Vagina (tissue), 2 donors: ENCODE measurements at places on chromosomes 1 and 21. TPM values are rescaled to one million over a fixed set of nuclear protein-coding genes. Genes with fewer than 3 reads are reported as not detected.

- no peaks in the 10 kb centered on the region for H3K27me3 ChIP-seq
- peaks cover 17% of the 10 kb centered on the region for H3K4me1 ChIP-seq
- no peak overlapping the region for H3K4me3 ChIP-seq
- no peaks in the 10 kb centered on the region for H3K36me3 ChIP-seq
- no peak for DNase-seq
- H3K27ac ChIP-seq: peak overlapping the region; percentile 35
Observed at GRCh38 chr1:111948209-111949171, 41.0 kb downstream of the KCND3 start.

Gene C21orf91
- total RNA-seq: 8.6 TPM

Gene SPATA46
- not detected for total RNA-seq

DNA sequence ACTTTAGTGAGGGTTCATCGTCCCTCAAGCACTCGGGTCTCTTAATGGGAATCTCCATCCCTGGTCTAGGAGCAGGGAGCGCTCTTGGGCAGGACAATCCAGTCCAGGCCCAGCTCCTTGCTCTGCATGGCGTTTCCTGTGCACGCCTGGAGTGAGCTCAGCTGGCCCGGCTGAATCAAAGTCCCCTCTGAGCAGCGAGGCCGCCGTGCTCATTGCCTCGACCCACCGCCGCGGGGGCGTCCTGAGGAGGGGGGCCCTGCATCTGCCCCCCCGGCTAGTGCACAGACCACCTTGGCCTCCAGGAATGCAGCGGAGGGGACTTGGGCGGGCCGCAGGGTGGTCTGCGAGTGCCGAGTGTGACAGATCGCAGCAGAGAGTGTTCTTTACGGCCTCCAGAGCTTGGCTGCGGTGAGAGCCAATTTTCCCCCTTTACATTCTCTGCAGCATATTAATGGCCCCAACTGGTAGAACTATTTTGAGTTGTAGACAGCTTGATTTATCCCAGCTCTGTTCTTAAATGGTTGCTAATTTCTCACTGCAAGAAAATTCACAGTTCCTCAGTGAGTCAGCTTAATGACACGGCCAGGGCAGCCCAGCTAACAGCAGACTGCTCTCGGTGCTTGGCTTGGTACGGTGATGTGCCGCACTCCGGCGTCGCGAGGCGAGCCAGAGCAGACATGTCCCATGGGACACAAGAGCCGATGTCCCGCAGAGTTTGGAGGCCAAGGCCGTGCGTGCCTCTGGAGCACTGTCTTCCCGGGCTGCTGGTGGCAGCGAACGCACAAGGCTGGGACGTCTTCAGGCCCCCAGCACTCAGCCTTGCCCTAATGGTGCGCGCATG is 39.8 kb downstream of the SNAP47 start:
- no peaks in the 10 kb centered on the region for H3K36me3 ChIP-seq
- H3K27me3 ChIP-seq: no peaks in the 10 kb centered on the region
- no peak overlapping the region for H3K27ac ChIP-seq
- peaks cover 4% of the 10 kb centered on the region for H3K4me1 ChIP-seq
- H3K4me3 ChIP-seq: no peak overlapping the region

GRCh38 chr21:37821092-37821491 is 95.2 kb downstream of the KCNJ6 start:
- H3K27ac ChIP-seq: no peak overlapping the region
- H3K36me3 ChIP-seq: no peaks in the 10 kb centered on the region
- H3K4me3 ChIP-seq: no peak overlapping the region
- H3K27me3 ChIP-seq: no peaks in the 10 kb centered on the region
- no peaks in the 10 kb centered on the region for H3K4me1 ChIP-seq

Gene SPAG17
- 10.1 TPM for total RNA-seq

DNA sequence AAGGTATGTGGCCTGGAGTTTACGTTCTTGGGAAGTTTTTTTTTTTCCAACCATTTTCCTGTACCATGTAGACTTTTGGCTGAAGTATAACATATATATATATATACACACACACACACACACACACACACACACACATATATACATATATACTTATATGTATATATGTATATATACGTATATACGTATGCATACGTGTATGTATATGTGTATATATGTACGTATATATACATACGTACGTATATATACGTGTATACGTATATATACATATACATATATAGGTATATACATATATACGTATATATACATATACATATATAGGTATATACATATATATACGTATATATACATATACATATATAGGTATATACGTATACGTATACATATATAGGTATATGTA is 18.9 kb downstream of the CR1 start:
- DNase-seq: no peak
- H3K27me3 ChIP-seq: no peaks in the 10 kb centered on the region
- H3K4me3 ChIP-seq: no peak overlapping the region

Gene PBX1
- 69.0 TPM for total RNA-seq

GRCh38 chr1:42052072-42052699 is 101.0 kb upstream of the GUCA2B start:
- H3K4me1 ChIP-seq: no peaks in the 10 kb centered on the region
- no peak overlapping the region for H3K4me3 ChIP-seq
- no peak for DNase-seq
- H3K27me3 ChIP-seq: no peaks in the 10 kb centered on the region

Gene CD52
- total RNA-seq: 8.1 TPM

Gene NBPF19
- 29.7 TPM for total RNA-seq

- no peak for DNase-seq
- no peak overlapping the region for H3K4me3 ChIP-seq
- H3K27ac ChIP-seq: no peak overlapping the region
- no peaks in the 10 kb centered on the region for H3K27me3 ChIP-seq
- H3K4me1 ChIP-seq: peaks cover 23% of the 10 kb centered on the region
Observed at GRCh38 chr1:96747565-96747964, 26.0 kb downstream of the PTBP2 start.

Gene PAQR6
- total RNA-seq: 2.0 TPM

Gene GJA9
- total RNA-seq: not detected

DNA sequence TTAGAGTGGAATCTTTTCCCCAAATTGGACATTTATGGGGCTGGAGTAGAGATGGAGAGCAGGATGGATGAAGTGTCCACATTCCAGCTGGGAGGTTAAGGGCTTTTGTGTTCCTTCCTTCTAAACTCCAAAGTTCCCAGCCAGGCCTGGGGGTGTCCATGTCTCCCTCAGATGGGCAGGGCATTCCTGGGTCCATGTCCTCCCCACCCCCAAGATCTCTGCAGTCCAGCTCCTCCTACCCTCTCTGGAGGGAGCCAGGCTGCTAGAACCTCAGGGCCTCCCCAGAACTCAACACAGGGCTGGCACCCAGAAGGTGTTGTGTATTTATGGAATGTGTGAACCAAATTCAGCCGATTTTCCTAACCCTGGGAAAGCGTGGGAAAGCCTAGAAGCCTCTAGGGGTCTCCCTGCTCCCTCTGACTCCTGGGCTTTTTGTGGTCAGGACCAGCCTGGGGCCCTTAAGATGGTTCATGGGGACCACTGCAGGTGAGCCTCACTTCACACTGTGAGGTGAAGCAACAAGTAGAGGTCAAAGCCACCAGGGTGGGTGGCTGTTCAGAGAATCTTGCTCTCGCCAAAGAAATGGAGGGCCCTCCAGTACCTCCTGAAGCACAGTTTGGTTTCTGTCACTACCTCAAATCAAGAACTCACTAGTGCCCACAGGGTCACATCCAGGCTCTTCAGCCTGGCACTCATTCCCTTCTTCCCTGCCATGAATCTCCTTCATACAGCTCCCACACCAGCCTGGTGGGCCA is 54.8 kb downstream of the GLIS1 start:
- peaks cover 27% of the 10 kb centered on the region for H3K4me1 ChIP-seq
- H3K36me3 ChIP-seq: no peaks in the 10 kb centered on the region
- no peaks in the 10 kb centered on the region for H3K27me3 ChIP-seq
- no peak for DNase-seq
- no peak overlapping the region for H3K27ac ChIP-seq

- no peaks in the 10 kb centered on the region for H3K36me3 ChIP-seq
- H3K27ac ChIP-seq: no peak overlapping the region
- H3K4me1 ChIP-seq: peaks cover 18% of the 10 kb centered on the region
Observed at GRCh38 chr1:155513300-155513916, 49.2 kb downstream of the ASH1L start.

DNA sequence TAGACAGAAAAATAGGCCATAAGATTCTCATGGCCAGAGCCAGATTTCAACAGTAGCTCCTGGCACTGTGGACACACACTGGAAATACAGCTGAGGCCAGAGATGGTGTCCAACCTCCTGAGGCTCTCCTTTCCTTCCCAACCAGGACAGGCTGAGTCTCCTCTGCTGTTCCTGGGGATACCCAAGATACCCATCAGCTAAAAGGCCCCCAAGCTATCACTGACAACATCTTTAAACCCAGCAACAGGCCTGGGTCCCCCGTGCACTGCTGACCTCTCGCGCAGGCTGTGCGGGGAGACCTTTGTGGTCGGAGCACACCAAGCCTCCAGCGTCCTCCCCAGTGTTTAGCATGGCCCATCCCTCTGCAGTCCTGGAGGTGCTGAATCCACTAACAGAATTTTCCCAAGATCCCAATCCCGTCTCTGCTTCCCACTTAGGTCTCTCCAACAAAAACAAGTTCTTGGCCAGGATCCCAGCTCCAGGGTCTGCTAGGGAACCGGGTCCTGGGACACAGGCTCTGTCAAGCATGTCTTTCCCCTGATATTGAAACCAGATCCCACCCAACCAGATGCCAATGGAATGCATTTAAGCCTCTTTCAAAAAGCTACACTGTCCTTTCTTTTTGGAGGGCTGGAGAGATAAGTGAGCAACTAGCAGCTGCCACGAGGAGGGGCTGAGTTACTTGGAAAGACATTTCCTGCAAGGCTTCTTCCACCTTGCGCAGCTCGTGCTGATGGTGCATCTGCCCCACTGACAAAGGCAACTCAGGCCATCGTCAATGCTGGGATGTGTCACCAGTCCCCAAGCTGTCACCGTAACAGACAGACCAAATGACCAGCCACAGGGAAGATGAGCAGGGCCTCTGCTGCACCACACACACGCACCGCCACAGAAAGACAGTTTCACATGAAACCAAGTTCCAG is 73.2 kb downstream of the BCAR3 start:
- peak overlapping the region; percentile 38 for H3K27ac ChIP-seq
- no peaks in the 10 kb centered on the region for H3K36me3 ChIP-seq
- no peaks in the 10 kb centered on the region for H3K27me3 ChIP-seq
- H3K4me1 ChIP-seq: peaks cover 40% of the 10 kb centered on the region
- DNase-seq: no peak
- H3K4me3 ChIP-seq: no peak overlapping the region

- H3K4me1 ChIP-seq: no peaks in the 10 kb centered on the region
- H3K4me3 ChIP-seq: no peak overlapping the region
- H3K27me3 ChIP-seq: peaks cover 6% of the 10 kb centered on the region
- H3K36me3 ChIP-seq: no peaks in the 10 kb centered on the region
- DNase-seq: no peak
Observed at GRCh38 chr1:18714404-18715175, 83.9 kb downstream of the PAX7 start.
